ENCODE measurements at places on chromosomes 2 and 18. TPM values are rescaled to one million over a fixed set of nuclear protein-coding genes. Genes with fewer than 3 reads are reported as not detected.

DNA sequence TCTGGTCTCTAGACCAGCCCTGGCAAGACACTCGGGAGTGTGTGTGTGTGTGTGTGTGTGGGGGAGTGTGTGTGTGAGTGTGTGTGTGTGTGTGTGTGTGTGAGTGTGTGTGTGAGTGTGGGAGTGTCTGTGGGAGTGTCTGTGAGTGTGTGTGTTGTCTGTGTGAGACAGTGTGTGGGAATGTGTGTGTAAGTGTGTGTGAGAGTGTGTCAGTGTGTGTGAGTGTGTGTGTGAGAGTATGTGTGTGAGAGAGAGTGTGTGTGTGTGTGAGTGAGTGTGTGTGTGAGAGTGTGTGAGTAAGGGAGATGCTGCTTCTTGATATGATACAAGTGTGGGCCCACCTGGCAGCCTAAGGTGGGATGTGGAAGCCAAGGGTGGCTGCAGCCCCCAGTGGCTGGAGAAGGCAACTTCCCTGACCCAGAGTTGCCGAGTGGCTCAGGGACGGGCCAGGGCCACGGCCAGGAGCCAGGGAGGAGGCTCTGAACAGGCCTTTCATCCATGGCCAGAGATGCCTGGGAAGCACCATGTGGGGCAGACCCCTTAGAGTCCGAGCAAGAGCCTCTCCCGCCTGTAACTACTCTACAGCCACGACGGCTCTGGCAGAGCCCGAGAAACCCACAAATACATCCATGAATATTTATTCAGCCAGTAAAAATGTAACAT, 159.3 kb upstream of the MYCN start:
- no peak for DNase-seq

DNA sequence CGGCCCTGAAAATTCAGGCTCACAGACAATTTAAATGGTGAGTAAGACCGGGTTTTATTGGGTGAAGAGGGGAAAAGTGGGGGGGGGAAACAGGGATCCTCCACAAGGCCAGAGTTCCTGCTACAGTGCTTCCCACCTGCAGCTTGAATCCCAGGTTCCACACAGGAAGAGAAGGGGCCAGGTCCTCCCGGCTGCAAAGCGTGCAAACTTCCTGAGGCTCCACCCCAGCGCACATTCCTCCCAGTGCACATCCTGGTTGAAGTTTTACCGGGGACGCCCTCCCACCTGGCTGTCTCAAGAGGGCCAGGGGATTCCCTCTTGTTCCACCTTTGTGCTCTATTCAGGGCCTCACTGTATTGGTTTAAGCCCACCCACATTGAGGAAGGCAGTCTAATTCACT, 347.7 kb upstream of the REG3G start:
- no peak for DNase-seq

DNA sequence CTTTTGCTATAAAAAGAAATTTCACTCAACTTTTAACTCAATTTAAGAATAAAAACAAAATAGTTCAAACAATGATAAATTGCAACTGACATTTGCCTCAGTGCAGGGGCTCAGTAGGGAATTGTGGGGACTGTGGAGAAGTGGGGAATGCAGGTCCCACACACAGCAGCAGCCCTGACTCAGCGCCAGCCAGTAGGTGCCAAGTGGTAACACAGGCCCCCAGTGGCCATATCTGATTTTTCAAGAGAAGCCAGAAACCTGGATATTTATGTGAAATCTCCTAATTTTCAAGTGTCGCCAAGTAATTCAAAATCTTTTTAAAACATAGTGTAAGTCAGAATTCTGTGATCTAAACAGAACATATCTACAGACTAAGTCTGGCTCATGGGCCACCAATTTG, 186.3 kb downstream of the EN1 start:
- no peak for DNase-seq

DNA sequence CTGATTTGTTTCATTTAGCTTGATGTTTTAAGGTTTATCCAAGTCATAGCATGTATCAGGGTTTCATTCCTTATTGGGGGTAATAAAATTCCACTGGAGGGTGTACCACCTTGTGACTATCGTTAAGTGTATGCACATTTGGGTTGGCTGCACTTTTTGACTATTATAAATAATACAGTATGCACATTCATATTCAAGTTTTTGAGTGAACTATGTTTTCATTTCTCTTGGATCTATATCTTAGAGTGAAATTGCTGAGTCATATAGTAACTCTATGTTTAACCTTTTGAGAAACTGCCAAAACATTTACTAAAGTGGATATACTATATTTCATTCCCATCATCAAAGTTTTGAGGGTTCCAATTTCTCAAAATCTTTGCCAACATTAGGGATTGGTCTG, 952.7 kb downstream of the TDRD15 start:
- DNase-seq = no peak

GRCh38 chr2:121944072-121944831, 188.8 kb downstream of the TSN start:
- no peak for DNase-seq

DNA sequence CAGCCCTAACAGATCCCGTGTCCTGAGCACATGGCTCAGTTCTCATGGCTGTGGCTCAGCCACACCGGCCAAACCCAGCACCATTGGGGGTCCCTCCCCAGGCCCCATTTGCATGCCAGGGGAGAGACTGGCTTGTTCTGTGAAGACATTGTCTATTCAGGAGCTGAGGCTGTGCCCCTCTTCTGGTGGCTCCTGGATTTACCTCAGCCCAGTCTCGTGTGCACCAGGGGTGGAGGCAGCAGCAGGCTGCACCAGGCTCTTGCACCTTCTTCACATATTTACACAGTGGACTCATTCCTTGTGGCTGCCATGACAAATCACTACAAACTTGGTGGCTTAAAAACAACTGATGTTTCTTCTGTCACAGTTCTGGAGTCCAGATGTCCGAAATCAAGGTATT, 92.4 kb upstream of the ITGA6 start:
- no peak for DNase-seq

DNA sequence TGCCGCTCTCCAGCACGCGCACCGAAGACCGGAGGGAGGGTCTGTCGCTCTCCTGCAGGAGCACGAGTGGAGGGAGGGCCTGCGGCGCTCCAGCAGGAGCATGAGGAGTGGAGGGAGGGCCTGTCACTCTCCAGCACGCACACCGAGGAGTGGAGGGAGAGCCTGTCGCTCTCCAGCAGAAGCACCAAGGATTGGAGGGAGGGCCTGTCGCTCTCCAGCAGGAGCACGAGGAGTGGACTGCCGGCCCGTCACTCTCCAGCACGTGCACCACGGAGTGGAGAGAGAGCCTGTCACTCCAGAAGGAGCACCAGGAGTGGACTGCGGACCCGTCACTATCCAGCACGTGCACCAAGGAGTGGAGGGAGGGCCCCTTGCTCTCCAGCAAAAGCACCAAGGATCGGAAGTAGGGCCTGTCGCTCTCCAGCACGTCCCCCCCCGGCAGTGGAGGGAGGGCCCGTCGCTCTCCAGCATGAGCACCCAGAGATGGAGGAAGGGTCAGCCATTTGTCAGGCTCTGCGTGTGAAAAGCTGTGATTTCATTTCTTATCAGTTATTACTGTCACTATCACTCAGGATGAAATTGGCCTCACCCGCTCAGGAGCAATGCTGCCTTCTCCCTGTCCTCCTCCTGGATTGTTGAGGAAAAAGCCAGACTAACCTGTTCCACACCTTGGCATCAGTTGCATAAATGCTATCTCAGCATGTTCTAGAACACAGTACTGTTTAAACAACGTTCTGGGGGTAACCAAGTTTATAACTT, 35.9 kb downstream of the ADI1 start:
- no peak for DNase-seq

GRCh38 chr2:3305952-3306351, 71.7 kb downstream of the EIPR1 start:
- DNase-seq = no peak

DNA sequence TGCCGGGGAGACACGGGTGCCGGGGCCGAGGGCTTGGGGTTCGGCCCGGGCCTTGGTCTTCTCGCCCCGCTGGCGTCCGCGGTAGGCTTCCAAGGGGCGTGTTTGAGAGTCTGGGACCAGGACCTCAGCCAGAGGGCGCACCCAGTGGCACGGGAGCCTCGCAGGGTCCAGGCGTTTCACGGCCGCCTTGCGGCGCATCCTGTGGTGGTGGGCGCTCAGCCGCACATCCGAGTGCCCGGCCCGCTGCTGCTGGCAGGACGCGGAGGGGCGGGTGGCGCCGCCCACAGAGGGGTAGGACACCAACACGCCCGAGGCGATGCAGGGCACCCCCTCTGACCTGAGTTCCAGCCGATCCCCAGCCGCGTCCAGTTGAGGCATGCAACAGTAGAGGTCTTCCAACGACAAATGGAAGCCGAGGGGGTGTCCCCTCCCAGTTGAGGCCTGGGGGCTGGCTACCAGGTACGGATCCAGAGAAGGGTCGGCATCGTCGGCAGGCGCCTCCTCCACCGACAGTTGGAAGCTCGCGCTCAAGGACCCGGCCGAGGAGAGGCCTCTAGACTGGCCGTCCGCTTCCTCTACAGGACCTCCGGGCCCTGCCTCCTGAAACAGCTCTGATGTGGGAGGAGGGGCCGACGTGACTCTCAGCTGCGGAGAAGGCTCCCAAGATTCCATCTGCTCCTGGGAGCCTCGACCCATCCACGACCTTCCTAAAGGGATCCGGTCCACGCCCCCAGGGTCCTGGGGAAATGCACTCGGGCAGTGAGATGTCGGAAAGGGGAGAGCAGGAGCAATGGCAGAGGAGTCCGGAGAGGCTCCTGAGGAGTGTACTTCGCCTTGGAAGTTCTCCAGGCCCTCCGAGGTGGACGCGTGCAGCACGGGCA, 6.3 kb downstream of the C2orf81 start:
- no peak for DNase-seq

DNA sequence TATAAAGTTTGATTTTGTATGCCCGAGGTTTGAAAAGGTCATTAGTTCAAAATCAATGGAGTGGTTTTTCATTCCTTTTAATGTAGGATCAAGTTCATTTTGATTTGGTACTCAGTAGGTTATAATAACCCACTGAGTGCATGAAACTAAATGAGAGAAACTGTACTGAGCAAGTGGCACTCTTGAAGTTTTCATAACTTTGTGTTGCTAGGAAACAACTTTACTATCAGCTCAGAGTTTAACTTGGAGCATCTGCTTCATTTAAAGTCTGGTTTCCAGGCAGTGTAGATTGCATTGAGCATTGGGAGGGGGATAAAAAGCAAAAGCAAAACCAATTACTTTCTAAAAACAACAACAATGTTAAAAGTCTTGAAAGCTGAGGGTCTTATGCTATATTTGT, 1361.6 kb upstream of the CHAC2 start:
- no peak for DNase-seq

GRCh38 chr18:72375618-72376017, 168.5 kb downstream of the CBLN2 start:
- DNase-seq = no peak

The TANC1 gene
- 0.47 TPM for polyA plus RNA-seq

The GAL3ST2 gene
- 0.15 TPM for polyA plus RNA-seq

The CHRNG gene
- polyA plus RNA-seq = 0.09 TPM

The PLGLB2 gene
- polyA plus RNA-seq = not detected

The FAM136A gene
- polyA plus RNA-seq = 164 TPM

The CAVIN2 gene
- polyA plus RNA-seq = not detected

Data from GM12878 (cell line).